ENCODE measurements at places on chromosomes 16 and 17.

DNA sequence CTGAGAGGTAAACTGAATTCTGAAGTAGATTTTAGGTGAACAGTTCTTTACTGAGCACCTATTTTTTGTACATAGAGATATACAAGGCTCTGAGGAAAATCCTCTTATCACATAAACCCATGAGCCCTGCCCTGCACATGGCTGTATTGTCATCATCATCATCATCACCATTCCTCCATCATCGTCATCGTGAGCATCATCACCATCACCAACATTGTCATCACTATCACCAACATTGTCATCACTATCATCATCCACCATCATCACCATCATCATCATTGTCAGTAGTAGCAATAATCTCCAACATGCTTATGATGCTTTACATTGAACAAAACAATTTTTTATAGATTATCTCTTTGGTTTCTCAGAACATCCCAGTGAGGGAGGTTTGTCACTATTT lies 20.7 kb downstream of the ASIC2 start:
- DNase-seq: no peak

GRCh38 chr17:55384643-55385232 lies 36.9 kb downstream of the MMD start:
- DNase-seq: peak; percentile 46

GRCh38 chr17:36730857-36731490 lies 129.6 kb downstream of the MRM1 start:
- DNase-seq: no peak

GRCh38 chr16:65600046-65600445 lies 478.2 kb upstream of the CDH11 start:
- no peak for DNase-seq

DNA sequence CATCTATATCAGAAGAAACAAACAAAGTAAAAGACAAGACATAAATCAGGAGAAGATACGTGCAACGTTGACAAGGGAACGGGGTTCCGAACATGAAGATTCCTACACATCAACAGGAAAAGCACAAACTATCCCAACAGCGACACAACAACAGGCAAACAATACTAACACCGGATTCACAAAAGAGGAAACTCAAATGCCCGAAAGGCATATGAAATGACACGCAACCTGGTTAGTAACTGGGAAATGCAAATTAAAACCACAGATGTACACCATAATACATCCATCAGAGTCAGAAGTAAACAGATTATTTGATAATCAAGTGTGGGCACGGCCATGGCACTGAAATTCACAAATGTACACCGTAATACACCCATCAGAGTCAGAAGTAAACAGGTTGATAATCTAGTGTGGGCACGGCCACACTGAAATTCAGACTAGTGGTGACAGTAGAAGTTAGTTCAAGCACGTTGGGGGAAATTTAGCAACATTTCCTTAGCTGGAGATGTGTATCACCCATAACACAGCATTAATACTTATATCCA lies 171.9 kb upstream of the RPH3AL start:
- no peak for DNase-seq

DNA sequence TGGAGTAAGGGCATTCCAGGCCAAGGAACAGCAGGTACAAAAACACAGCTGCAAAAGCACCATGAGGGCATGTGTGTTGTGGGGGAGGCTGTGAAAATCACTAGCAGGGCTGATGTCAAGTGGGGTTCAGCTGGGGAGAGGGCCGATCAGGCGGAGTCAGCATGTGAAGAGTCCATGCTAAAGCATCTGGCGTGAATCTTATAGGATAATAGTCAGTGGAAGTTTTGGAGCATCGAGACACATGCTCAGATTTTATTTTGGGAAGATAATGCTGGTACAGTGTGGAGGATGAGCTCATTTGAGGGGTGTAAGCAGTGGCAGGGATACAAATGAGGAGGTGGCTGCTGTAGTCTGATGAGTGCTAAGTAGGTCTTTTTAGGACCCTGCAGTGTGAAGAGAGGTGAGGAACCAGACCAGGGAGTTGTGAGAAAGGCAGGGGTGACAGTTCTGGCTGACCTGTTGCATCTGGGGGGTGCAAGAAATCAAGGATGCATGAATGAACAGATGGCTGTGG lies 30.3 kb downstream of the MMD start:
- DNase-seq: no peak

DNA sequence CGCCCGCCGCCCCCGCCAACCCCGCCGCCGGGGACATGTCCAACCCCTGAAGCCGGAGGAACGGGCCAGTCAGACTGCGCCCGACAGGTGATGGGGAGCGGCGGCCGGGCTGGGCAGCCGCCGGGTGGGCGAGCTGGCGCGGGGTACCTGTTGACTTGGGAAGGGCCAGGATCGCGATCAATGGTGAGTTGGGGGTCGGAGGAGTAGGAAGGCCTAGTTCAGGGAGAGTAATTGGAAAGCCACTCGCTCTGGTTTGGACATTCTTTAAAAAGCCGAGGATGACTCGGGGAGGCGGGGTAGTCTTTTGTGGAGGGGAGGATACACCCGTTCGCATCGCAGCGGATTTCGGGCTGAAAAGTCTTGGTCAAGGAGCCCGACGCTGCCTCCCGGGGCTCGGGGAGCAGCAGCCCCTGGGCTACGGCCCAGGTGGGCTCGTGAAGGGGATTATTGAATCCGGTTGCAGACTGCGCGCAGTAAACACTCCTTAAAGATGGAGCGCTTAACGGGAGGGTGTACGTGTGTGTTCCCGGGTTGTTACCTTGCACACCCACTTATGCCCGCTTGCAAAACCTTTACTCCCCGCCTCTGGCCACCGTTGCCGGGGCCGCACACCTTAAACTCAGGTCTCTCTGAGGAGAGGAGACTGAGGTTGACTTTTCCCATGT lies 123.8 kb downstream of the GOSR1 start:
- DNase-seq: peak; percentile 37

GRCh38 chr16:69595127-69596036 lies 29.6 kb downstream of the NFAT5 start:
- no peak for DNase-seq

DNA sequence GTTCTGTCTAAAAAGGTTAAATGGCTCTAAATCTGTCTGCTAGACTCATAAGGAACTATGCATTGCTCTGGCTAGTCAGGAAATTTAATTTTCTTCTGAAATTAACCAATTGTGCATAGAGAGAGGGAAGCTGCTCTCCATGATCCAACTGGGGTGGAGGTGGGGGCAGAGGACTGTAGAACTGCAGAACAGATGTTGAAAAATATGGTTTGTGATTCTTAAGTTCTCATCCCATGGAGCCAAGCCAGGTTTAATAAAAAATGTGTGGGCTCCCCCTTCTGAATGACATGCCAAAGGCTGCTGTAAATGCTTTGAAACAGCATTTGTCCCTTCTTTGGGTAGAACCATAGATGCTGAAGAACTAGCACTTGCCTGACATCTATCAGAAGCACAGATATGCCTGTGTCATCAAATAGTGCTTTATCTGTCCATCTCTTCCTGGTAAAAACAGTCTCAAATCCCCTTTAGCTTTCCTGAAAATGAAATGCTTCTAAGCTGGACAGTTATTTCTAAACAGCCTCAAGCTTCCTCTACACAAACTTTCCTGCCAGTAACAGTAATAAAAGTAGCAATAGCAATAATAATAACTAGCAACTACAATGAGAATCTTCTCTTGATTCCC lies 221.4 kb downstream of the CDH8 start:
- peak; percentile 7 for DNase-seq

DNA sequence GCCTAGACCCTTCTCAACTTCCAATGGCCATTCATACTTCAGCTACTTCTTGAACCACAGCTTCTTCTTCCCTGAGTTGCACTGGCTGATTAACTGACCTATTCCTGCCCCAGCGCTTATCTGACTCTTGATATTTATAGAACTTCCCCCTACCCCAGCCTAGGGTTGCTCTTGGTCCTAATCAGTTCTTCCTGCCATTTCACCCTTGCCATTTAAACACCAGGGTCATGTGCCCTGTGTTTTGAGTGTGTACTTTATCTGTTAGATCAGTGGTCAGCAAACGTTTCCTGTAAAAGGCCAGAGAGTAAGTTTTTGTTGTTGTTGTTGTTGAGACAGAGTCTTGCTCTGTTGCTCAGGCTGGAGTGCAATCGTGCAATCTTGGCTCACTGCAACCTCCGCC lies 82.4 kb upstream of the COX10 start:
- DNase-seq: no peak

- DNase-seq: no peak
Observed at GRCh38 chr16:4800290-4801041, 2.0 kb downstream of the ROGDI start.

- DNase-seq: no peak
Observed at GRCh38 chr17:79652999-79653643, 42.3 kb upstream of the RBFOX3 start.

GRCh38 chr17:12330456-12330855 lies 309.8 kb downstream of the MAP2K4 start:
- no peak for DNase-seq

DNA sequence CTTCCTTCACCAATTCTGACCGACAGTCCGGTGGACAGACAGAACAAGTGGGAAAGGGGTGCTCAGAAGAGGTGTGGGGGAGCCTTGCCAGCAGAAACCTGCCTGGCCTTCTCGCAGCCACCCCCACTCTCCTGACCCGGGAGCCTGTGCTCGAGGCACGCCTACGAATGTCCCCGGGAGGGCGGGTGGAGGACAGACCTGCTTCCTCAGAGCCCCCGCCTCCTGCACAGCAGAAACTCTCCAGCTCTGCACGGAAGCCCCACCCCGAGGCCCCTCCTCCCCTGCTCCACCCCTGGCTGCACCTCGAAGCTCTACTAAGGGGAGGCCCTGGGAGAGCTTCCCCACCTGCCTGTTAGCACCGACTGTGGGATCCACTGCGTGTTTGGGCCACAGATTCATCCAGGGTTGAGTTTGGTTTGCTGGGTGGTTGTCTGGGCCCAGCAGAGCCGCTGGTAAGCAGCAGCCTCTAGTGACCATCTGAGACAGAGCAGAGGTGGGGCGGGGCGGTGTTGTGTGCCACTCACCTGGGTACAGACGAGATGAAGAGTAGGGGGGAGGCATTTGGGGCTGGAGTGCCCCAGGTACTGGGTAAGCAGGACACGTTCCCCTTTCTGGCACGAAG lies 6.2 kb downstream of the TAF1C start:
- no peak for DNase-seq

DNA sequence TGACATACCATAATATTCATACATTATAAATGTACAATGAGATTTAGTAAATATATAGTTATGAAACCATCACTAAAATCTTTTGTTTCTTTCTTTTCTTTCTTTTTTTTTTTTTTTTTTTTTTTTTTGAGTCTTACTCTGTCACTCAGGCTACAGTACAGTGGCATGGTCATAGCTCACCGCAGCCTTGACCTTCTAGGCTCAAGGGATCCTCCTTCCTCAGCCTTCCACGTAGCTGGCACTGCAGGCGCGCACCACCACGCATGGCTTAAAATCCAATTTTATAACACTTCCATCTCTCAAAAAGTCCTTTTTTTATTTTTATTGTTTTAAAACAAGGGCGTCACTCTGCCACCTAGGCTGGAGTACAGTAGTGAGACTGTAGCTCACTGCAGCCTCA lies 41.1 kb downstream of the ZNRF1 start:
- DNase-seq: no peak

- DNase-seq: no peak
Observed at GRCh38 chr16:81894592-81894991, 115.5 kb downstream of the PLCG2 start.

- no peak for DNase-seq
Observed at GRCh38 chr16:48321317-48322036, 63.7 kb downstream of the SIAH1 start.

DNA sequence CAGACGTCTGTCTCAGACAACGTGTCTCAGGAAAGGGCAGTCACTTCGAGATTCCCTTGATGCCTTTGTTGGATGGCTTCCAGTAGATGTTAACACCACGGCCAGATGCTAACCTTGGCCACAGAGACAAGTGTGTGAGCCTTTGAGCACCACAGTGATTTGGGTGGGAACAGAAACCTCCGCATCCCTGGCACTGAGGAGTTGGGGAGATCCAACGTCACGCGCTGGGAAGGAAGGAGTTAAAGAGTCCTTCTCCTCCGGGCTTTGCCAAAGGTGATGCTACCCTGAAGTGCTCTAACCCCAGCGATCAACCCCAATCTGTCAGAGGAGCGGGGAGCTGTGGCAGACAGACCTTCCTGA lies 3.0 kb upstream of the ABR start:
- no peak for DNase-seq

- peak; percentile 44 for DNase-seq
Observed at GRCh38 chr17:73956595-73957465, 246.6 kb upstream of the RPL38 start.

DNA sequence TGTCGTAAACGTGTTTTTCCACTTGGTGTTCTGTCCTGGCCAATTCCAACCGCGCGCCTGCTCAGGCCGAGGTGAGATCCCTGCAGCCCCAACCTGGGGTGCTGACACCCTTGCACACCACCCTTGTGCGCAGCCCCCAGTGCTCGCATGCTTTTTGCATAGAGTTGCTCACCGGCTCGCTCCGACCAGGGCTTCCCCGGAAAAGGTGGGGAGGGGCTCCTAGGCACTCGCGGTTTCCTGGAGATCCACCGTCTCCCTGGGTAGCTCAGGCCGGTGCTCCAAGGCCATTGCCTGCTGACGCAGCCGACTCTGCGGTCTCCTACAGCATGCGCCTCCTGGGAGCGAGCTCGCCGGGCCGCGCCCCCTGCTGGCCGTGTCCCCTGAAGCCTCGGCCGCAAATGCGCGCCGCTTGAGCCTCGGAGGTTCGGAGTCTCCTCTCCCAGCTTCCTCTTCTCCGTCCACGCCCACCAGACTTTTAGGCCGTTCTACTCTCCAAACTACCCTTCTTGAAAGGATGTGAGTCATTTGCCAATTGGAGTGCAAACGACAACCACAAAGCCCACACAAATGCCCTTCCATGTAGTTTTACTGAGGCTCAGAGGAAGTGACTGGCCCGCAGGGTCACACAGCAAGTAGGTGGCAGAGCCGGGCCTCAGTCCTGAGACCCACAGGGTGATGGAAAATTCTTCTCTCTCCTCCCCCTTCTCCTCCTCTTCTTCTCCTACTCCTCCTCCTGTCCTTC lies 7.2 kb upstream of the PDP2 start:
- DNase-seq: peak; percentile 75

- no peak for DNase-seq
Observed at GRCh38 chr16:11957591-11958395, 7.2 kb upstream of the TNFRSF17 start.

GRCh38 chr17:28379814-28380801 lies 8.6 kb downstream of the SARM1 start:
- no peak for DNase-seq

All from left kidney (tissue), 8 donors.